ENCODE measurements at places on chromosomes 6 and 20.

- DNase-seq, result no peak
These were observed 3.9 kb downstream of the SDC4 start for GRCh38 chr20:45344168-45344860.

DNA sequence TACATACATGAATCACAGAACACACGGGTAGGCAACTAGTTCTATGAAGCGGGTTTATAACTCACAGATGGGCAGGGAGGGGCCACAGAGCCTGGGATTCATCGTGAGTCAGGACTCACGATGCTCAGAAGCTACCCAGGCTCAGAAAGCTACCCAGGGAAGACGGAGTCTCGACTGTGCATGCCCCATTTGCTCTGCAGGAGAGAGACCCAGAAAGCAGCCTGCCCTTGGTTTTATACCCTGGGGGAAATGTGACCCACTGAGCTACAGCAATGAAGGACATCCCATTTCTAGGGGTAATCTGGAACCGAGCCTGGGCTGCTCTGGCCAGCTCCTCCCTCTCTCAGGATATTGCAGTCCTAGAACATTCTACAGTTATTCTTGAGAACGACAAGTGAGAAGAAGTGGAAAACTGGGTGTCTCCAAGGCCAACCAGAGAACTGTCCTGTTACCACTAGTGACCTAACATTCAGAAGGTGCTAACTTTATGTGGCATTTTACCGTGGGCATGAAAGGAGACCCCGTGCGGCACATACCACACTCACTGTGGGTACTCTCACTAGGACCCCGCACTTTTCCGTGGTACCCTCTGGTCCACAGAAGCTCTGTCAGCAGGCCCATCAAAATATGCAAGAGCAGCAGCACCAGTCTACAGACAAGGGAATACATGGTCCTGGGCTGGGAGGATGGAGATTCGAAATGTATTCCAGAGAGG, 201.9 kb upstream of the PMEPA1 start:
- no peak for DNase-seq

DNA sequence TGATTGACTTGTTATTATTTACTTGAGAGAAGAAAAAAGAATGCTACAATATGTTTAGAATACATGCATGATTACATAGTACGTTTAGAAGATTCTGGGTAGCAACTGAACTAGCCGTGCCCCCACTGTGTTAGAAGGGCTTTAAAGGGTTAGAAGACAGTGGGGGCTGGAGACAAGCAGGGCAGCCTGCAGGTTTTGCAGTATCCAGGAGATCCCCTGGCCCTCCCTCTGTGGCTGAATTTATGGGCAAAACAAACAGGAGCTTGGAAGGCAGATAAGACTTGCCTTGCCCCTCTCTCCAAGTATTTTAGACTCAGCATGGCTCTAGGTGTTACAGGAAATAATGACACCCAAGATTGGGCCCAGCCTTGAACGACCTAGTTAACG, 179.2 kb downstream of the CLIC5 start:
- DNase-seq, result no peak

DNA sequence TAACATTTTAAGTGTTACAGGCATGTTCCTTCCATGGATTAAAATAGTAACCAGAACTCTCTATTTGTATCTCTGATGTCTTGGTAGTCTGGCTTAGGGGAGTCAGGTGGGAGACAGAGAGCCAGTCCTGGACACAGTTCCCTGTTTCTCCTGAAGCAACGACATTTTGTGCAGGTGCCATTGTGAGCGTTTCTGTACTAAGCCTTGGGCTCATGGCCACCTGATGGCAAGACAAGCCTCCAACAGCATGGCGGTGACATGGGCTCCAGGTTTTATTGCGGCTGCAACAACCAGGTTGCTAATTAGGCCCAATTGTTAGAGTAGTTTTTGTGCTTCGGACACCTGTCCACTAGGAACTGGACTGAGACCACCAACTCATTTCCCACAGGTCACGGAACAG, 105.3 kb downstream of the PRDM13 start:
- DNase-seq, result no peak

DNA sequence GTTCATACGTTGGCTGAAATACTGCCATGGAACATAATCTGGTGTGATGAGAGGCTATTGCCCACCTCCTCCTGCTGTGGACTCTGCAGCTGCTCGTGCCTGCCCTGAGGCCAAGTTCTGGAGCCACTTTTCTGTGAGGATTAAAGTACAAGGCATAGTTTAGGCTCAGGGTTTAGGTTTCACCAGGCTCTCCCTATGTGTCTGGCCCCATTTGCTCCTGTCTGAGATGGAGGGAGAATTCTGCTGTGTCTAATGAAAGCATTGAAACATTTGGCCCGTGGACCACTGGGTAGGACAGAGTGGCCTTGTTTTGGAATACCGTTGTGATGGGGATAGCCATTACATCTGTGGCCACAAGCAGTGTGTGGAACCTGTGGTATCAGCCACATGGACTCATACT, 5.9 kb downstream of the WRNIP1 start:
- no peak for DNase-seq

DNA sequence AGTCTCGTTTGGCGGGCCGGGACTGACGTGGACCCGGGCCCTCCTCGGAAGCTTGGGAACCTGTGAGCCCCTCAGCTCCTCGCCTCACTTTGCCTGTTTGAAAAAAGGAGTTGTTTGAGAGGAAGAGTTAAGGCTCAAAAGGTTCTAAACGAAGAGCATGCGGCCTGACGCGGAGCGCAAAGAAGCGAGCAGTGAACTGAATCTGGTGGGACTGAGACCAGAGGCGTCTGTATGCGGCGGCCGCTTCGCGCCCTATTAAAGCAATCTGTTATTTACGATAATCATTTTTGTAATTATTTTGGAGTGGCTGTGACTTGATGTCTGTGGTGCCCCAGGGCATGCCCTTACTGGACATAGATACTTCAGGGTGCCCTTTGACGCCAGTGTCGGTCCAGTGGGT, 3.3 kb upstream of the TFAP2C start:
- no peak for DNase-seq

GRCh38 chr6:134753001-134753400, 196.9 kb downstream of the ALDH8A1 start:
- DNase-seq, result no peak

- no peak for DNase-seq
These were observed 126.4 kb downstream of the LY86 start for GRCh38 chr6:6714953-6715352.

- DNase-seq, result no peak
These were observed 39.1 kb upstream of the RNGTT start for GRCh38 chr6:89002523-89002922.

DNA sequence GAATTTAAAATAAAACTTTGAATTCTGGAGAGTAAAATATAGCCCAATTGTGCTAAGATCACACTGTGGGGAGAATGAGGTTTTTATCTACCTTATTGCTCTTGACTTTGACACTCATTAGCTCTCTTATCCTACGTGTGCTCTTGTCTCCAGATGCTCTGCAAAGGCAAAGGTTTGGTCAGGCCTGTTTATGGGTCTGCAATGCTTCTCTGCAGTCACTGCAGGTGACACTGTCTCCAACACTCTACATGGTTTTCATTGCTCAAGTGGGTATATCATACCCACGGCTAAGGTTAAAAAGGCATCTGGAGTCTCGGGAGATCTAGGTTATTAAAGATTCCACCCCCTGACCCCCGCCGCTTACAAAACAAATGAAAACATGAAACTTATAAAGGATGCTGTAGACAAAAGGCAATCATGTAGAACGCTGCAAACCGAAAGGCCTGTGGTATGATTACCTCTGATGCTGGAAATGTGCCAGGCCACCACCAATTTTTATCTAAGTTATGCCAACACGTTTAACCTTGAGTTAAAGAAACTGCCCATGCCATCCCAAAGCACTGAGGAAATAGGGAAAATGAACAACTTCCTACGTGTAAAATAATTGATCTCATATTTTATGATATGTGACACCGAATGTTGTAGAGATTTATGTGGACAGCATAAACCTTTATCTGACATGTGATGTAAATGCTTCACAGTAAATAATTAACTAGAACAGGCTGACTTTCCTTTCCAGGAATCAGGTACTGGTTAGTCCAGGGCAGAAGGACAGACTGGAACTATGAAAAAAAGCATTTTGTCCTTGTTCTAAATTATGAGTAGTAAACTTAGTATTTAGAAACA, 238.2 kb upstream of the NOX3 start:
- no peak for DNase-seq

DNA sequence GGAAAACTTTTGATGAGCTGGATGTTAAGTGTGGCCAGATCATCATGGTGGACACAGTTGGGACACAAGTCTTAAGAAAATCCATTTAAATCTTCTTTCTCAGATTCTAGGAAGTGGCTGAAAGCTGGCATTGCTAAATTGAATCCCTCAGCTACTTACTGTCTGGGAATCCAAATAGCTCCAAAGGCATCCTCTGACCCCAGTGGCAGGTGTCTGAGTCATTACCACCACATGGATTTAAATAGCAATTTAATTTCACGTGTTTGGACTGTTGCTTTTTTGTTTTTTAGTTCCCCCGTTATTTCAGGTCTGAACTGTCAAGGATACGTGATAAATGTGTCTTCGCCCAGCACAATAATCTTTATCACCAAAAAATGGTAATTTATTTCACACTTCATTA, 33.2 kb upstream of the HDGFL1 start:
- no peak for DNase-seq

- no peak for DNase-seq
These were observed 100.6 kb upstream of the DUSP22 start for GRCh38 chr6:191487-192312.

DNA sequence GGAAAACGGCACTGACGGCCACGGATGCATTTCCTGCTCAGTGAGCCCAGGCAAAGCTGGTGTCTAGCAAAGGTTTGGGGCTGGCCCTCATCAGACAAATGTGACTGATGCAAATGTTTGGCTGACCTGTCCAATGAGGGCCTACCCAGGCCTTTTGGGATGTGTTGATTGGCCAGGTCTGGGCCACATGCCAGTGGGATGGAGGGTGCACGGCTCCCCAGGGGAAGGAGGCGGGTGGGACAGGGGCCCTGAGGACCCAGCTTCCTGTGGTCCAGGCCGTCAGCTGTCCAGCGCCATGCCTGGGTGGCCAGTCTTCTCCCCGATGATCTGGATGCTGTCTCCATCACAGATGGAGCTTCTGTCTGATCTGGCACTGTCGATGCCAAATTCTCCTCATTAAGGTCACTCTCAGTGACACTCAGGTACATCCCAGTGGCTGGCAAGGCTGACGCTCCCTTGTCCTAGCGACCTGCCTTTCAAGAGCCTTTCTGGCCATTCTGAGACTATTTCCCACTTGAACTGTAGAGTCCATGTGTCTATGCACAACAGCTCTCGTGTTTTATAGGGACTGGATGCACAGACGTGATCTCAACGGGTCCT, 43.0 kb downstream of the NTSR1 start:
- no peak for DNase-seq

DNA sequence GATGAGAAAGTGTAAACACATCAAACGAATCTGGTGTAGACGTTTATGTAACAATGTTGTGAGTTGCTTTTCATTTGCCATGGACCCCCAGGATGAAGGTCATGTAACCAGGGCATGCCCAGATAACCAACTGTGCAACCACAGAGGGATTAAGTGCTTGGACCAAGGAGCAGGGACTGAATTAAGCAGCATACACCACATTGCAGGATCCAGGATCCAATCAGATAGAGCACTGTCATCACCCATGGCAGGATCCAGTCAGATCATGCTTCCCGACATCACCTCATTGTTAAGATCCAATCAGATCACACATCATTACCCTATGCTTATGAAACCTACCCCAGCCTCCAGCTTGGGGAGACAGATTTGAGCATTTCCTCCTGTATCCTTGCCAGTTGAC, 74.3 kb upstream of the RCAN2 start:
- DNase-seq, result no peak

DNA sequence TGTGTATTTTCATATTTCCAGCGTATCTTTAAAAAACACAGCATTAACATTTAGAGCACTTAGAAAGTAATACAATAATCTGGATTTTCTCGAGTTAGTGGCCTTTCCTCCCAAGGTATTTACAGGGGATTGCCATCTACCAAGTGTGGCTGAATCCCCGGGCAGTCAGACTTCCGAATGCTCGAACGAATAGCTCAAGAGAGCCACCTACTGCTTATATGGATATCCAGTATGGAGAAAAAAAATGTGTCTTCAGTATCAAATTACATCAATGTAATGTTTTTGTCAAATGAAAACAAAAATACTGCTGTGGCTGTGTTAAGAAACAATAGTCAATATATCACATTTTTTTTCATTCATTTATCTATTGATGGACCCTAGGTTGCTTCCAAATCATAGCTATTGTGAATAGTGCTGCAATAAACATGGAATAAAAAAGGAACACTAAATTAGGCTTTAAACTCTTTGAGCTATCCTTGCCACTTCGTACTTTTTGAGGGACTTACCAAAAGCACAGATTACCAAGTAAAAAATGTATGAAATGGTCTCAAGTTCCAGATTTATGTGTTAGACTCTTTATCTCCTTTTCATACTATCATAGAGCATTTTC, 654.5 kb upstream of the PTCHD4 start:
- DNase-seq, result no peak

GRCh38 chr6:167547751-167548150, 222.9 kb downstream of the TTLL2 start:
- no peak for DNase-seq

DNA sequence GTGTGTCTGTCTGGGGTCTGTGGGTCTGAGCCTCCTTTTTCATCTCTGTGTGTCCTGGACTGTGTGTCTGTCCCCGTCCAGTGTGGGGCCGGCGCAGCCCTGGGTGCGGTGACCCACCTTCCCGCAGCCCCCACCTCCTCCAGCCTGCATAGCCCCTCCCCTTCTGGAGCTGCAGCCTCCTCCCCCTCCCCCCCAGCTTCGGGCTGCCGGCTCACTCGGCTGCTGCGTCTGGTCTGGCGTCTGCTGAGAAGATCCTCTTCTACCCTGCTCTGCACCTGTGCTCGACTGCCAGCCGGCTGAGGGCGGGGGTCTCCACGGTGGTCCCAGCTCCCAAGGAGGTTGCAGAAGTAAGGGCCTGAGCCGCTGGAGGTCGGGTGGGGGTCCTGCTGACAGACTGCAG, 7.6 kb upstream of the LKAAEAR1 start:
- DNase-seq, result no peak

DNA sequence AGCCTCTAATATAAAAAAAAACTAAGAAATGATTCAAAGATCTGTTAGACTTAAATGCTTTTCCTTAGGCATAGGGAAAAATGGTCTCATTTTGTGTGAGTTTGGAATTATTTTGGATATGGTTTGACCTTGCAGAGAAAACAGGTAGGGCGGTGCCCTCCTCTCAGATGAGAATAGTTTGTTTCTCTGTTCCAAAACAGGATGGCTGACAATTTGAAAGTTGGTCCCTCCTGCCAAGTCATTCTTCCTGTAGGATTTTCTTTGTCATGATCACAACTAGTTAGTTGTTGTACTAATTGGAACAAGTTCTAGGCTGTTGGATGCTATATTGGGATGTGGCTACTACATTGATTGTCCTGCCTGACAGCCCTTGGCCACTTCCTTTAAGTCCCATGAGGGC, 108.6 kb downstream of the BCKDHB start:
- no peak for DNase-seq

GRCh38 chr6:169786349-169786748, 34.9 kb downstream of the ERMARD start:
- DNase-seq, result no peak

- DNase-seq, result no peak
These were observed 871.2 kb downstream of the TFAP2A start for GRCh38 chr6:9543649-9544048.

GRCh38 chr6:98808541-98809210, 25.7 kb upstream of the POU3F2 start:
- no peak for DNase-seq

- peak; percentile 67 for DNase-seq
These were observed 55.0 kb downstream of the TRIM38 start for GRCh38 chr6:26017632-26017966.

GRCh38 chr6:169656546-169657283, 45.1 kb downstream of the WDR27 start:
- DNase-seq, result no peak
